Activated naive CD4-positive, alpha-beta T cell treated with anti-CD3 and anti-CD28 coated beads for 36 hours (primary cell): ENCODE measurements at places on chromosomes 16 and 17.
A peak's percentile ranks its signal among the peaks of the same experiment; 100 is the strongest.

DNA sequence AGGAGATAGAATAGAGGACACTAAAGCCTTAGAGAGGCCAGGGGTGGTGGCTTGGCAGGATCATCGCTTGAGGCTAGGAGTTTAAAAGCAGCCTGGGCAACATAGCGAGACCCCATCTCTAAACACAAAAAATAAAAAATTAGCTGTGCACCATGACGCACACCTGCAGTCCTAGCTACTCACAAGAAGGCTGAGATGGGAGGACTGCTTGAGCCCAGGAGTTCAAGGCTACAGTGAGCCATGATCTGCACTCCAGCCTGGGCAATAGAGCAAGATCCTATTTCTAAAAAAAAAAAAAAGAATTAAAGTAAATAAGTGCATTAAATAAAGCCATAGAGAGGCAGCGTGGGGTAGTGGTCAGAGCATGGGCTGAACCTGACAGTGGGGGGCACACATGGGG is 19.1 kb downstream of the SBK1 start:
- DNase-seq: no peak

DNA sequence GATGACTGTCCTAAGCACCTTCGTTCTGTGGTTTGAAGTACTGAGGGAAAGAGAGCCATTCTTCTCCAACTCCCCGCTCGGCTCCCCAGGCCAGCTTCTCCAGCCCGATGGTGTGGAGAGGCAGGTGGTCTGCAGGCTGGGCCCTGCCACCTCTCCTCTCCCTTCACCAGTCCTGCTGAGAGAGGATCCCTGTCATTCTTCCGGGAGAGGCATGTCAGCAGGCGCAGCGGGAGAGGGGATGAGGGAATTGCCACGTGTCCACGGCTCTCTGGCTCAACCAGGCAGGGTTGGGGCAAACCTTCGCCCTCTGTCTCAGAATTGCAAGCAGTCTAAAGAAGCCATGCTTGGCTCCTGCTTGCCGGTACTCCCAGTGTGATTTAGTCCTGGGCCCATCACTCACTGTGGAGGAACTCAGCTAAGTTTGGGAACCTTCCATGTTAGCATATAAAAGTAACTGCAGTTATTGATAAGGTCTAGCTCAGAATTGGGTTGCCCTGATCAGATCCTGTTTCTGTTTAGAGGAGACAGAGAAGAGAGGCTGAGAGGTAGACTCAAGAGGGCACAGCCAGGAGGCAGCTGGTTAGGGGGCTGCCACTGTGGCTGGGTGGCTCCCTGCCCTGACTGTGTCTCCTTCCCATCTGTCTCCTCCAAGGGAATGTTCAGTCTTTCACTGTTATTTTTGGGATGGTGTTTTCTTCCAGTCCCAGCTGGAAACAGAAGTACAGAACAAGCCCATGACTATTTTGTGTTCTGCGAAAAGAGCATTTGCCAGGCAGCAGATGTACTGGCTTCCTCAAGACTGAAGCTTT is 17.4 kb downstream of the HS3ST3B1 start:
- no peak for DNase-seq

GRCh38 chr16:67579686-67580085 is 17.4 kb downstream of the CTCF start:
- no peak for DNase-seq

DNA sequence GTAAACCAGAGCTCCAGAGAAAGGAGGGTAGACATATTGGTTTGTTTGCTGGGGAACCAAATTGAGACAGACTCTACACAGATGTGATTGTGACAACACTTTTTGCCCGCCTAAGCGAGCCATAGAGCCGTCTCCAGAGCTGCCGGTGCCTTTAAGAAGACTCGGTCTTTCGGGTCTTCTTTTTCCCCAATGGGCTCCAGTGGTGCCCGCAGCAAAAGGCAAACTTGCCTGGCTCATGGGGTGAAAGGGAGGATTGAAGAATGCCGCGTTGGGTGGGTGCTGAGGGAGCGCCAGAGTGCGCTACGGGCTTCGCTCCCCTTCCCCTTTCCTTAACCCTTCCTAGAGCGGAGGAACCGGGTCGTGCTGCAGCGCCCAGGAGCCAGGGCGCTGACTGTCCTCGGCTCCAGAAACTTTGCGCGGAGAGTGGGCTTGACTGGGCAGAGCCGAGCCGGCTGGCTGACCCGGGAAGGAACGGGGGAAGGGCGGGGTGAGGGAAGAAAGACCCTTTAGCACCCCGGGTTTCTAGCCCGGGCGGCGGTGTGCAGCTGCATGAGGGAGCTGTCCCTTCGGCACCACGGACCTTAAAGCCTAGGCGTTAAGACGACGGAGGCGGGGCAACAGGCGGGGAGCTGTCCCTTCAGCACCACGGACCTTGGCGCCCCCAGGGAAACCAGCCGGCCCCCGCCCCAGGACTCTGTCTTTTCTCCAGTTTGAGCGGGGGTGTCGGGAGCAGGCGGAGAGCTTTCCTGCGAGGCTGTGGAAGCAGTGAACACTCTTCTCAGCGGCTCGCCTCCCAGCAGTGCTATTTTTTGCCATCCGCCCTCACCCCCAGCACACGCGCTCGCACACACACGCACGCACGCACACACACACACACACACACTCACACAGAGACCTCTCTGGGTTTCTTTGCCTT is at the start of gene CACNG3:
Gene CACNG3, plus strand, starts transcription at position 880 of the 916 bp plus-strand sequence. CDS start 420 bp downstream, outside the sequence.
- peak; percentile 83 for DNase-seq

GRCh38 chr16:79093554-79093967 is 507.0 kb downstream of the MAF start:
- DNase-seq: peak; percentile 60

GRCh38 chr16:66228792-66229191 is 137.7 kb upstream of the CDH5 start:
- no peak for DNase-seq

DNA sequence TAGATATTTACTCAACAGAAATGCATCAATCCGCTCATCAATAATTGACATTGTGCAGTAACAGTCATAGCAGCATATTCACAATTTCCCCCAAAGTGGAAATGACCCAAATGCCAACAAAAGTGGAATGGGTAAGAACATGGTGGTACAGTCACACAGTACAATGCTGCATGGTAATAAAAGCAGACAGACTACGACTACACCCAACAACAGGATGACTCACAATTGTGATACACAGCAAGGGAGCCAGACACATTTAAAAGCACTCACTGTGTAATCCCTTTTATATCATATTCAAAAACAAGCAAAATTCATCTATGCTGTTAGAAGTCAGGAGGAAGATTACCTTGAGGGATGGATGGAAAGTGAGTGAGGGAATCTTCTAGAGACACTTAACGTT is 76.5 kb upstream of the NUDT7 start:
- DNase-seq: no peak

GRCh38 chr17:67511012-67511411 is 133.9 kb downstream of the PITPNC1 start:
- DNase-seq: no peak

DNA sequence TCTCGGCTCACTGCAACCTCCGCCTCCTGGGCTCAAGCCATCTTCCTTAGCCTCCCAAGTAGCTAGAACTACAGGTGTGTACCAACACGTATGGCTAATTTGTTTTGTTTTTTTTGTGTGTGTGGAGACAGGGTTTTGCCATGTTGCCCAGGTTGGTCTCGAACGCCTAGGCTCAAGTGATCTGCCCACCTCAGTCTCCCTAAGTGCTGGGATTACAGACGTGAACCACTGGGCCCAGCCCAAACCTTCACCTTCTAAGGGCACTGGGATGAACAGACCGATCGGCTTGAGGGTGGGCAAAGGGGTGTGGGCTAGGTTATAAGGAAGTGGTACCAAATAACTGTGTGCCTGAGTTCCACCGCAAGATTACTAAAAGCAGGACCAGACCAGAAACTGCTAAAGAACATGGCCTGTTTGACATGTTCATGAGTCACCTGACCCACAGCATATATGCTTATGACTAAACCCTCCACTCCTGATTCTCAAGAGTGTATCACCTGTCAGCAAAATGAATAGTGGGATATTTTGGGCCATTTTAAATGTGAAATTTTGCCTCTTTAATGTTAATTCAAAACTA is 8.1 kb downstream of the TMEM97 start:
- peak; percentile 41 for DNase-seq

GRCh38 chr17:5763595-5764306 is 179.4 kb upstream of the NLRP1 start:
- no peak for DNase-seq

- DNase-seq: no peak
Observed at GRCh38 chr17:40124279-40125141, 2.7 kb downstream of the MSL1 start.

- no peak for DNase-seq
Observed at GRCh38 chr16:84293406-84293805, 1.3 kb upstream of the WFDC1 start.

DNA sequence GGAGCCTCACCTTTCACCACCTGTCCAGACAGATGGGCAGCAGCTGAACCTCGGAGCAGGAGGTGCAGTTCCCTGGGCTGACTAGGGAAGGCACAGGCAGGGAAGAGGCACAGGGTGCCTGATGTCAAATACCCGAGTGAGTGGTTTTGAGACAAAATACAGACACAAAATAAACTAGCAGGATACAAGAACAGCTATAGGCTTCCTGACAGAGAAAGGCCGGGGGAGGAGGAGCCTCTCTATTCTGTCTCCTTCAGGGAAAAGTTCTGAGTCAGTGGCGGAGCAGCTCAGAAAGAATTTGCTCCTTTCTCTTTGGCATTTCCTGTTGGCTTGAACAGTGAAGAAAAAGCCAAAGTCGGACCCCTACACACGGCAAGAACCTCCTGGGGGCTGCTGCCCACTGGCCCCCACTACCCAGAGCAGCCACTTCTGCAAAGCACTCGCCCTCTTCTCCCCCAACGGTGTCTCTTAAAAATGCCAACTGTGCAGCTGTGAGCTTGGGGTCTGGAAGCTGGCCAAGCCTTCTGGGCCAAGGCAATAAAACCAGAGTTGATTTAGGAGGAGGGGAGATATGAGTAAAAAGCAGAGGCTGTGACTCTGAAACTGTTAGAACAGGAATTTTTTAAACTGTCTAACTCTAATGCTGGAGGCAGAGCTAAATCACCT is 14.4 kb upstream of the FAAP100 start:
- no peak for DNase-seq

DNA sequence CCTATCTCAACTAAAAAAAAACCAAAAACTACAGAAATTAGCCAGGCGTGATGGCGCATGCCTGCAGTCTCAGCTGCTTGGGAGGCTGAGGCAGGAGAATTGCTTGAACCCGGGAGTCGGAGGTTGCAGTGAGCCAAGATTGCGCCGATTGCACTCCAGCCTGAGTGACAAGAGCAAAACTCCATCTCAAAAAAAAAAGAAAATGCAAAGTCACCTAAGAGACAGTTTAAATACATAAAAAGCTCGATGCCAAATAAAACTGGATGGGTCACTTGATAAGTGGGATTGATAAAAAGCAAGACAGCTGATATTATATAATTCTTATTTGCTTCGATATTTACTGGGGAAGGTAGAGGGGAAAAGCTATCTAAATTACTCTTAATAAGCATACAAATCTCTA is 15.8 kb upstream of the KANSL1 start:
- DNase-seq: no peak

DNA sequence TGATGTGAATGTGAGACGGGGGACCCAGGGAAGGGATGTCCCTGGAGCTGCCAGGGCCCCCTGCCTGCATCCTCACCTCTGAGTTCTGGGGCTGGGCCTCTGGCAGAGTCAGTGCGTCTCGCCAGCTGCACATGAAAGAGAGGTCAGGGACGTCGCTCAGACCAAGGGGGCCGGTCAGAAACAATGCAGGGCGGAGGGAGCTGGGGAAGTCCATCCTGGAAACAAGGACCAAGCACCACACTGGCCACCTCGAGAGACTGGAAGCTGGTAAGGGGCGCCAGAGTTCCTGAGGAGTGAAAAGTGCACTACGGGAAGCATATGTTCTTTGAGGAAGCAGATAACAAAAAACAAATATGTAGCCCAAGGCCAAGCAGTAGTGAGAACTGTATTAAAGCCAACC is 2.1 kb downstream of the TAF1C start:
- DNase-seq: no peak
